ENCODE measurements at places on chromosomes 2 and 18.

DNA sequence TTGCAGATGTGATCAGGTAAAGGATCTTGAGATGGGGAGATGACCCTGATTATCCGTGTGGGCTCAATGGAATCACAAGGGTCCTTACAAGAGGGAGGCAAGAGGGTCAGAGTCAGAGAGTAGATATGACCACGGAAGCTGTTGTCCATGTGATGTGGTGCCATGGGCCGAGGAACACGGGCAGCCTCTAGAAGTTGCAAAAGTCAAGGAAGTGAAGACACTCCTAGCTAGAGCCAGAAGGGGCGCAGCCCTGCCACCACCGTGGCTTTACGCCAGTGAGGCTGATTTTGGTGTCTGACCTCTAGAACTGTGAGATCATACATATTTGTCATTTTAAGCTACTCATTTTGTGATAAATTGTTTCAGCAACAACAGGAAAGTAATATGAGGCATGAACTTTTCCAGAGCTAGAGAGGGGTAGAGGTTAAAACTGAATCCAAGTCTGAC lies 114.4 kb downstream of the CAPN13 start:
- no peak for DNase-seq

- DNase-seq = no peak
These were observed 25.1 kb upstream of the PRLH start for GRCh38 chr2:237541243-237541642.

DNA sequence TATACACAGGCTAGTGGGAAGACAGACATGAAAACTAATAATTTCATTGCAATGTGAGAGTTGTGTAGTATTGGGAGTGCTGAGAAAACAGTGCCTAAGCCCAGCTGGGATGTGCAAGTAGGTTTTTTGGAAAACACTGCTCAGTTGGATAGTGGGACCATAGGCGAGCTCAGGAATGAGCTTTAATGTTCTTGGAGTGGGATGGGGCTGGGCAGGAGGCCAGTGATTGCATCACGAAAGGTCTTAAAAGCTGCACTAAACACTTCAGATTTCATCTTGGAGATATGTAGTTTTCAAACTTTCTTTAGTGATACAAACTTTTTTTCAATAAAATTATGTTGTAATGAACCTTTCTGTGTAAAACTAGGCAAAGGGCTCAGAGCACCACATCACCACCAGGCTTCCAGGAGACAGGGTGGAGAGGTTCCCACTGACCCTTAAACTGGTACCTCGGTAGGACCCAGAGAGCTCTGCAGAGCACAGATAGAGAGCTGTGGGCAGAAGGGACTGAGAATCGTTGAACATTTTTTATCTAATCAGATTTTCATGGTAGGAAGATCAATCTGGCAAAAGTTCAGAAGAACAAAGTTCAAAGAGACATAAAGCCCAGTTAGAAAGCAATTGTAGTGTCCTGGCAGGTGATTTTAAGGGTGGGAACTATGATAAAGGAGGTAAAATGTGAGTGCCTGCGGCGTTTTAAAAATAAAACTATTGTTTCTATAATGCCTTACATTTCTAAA lies 176.2 kb downstream of the TRABD2A start:
- no peak for DNase-seq

DNA sequence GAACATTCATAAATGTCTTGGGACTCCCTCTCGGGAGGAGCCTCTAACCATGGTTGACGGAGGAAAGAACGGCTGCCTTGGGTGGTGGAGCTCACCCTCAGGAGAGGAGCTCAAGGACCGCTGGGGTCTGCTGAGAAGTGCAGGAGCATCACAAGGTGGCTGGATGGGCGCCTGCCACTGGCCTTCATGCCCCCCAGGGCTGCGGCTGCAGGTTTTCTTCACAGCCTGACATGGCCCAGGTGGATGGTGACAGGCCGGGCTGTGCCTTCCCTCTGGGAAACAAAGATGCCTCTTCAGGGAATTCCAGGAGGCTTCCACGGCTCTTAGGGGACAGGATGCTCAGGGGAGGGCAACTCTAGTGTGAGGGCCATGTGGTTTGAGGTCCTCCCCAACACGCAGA lies 119.5 kb upstream of the PXDN start:
- DNase-seq = no peak

DNA sequence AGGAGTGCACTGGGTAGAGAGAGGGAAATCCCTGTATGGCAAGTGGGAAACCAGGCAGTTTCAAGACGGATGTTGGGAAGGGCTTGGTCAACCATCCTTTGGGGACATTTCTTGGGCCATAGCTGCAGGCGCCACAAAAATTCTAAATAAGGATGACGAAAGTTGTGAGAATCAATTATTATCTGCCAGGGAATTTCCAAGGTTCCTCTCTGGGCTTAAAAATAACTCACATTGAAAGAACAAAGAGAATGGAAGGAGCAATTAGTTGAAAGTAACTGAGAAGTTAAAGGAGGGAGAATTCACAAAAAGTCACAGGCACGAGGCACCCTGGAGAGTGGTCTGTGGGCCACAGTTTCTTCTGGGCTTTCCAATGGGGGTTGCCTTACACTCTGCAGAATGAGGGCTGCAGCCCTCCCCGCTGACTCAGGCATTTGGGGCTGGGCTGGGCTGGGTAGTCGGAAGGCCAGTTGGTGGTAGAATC lies 195.7 kb downstream of the SMAD7 start:
- no peak for DNase-seq

GRCh38 chr2:221845021-221845365 lies 272.9 kb upstream of the EPHA4 start:
- DNase-seq = no peak

- DNase-seq = peak; percentile 61
These were observed 3.5 kb upstream of the LBX2 start for GRCh38 chr2:74502720-74503505.

DNA sequence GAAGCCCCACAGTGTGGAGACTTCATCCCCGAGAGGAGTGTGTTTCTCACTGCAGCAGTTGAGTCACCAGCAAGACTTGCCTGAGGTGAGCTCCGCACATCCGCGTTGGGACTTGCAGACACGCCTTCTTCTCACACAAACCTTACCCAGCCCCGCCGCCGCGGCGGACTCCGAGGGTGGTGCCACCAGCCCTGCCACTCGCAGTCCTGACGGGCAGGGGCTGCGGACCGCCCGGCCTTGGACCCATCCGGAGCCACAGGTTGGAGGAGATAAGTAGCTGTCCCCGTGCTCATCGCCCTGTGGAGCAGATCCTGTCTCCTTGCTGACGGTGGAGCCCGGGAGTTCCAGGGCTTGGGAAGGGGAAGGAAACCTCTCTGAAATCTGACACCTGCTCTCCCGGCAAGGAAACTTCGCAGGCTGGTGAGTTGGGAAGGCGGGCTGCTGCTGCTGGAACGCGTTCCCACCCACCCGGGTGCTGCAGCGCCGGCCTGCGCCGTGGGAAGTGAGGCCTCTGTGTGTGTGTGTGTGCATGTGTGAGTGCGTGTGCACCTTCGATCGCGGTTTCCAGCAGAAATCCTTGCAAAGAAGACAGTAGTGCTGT lies at the start of gene RAB27B:
Gene RAB27B (plus strand): TSS at position 197 of the 601 bp plus-strand sequence. CDS start 49,109 bp downstream, outside the sequence.
- DNase-seq = peak; percentile 83

DNA sequence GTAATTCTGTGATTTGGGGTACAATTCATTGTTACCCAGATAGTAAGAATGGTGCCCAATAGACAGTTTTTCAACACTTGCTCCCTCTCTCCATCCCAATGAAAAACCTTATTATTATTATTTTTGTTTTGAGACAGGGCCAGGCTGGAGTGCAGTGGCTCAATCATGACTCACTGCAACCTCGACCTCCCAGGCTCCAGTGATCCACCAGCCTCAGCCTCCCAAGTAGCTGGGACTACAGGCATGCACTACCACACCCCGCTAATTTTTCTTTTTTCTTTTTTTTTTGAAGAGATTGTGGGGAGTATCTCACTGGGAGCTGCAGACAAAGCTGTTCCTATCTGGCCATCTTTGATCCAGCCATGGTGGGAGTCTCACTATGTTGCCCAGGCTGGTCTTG lies 7.2 kb downstream of the TGFA start:
- DNase-seq = no peak

DNA sequence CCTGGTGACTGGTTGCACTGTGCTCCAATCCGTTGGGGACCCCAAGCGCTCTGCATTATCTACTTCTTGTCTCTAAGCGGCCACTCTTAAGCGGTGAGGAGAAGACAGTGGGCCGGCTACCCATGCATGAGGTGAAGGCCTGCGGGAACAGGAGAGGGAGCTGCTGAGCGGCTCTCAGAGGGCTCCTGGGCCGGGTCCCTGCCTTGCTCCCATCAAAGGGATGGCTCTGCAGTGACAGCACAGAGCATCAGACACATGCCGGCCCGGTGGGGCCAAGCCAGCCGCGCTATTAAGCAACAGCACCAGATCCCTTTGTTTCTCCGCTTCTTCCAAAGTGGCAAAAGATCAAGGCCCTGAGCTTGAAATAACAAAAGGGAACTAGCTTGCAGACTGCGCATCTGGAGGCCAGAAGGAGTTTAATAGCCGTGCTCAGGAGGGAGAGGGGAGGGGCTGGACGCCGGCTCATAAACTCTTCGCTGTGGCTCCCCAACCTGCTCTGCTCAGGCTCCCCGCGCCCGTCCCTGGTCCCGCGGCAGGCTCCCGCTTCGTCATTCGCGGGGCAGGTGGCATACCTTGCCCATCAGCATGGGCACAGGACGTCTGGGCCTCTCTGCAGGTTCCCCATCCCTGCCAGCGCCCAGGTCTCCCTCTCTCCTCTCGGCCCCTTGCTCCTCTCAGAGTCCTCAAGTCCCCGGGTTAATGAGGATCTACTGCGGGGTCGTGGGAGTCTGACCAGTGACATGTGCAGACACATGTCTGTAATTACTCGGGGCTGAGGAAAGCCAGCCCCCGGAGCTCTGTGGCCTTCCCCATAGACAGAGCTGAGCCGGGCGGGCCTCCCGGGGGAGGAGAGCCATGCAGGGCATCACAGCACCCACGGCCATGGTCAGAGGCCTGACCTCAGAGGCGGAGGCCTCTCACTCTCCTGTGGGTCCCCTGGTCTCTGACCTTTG lies 96.7 kb downstream of the ASB1 start:
- no peak for DNase-seq

- DNase-seq = no peak
These were observed 39.4 kb downstream of the AGFG1 start for GRCh38 chr2:227511239-227511930.

GRCh38 chr2:108215794-108216211 lies 24.0 kb upstream of the SULT1C3 start:
- DNase-seq = no peak

DNA sequence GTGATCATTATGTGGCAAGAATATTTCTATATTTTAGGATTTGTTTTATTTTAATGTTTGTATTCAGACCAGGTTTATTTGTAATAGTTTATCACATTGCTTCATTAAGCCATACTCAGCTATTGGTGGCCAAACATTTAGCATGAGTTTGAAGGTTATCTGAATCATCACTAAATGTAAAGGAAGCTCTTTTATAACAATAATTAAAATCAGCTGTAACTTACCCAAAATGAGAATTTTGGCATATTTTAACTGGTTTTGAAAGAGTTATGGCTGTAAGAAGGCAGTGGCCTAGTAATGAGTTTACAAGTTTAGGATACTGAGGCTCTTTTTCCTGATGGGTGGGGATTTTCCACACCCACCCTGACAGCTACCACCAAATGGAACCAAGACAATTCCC lies 177.8 kb downstream of the EN1 start:
- no peak for DNase-seq

GRCh38 chr2:60356346-60356745 lies 197.1 kb downstream of the BCL11A start:
- DNase-seq = no peak

GRCh38 chr2:88829607-88830463 lies 138.4 kb downstream of the RPIA start:
- DNase-seq = no peak

- DNase-seq = no peak
These were observed 208.3 kb downstream of the NDUFA10 start for GRCh38 chr2:239816576-239817467.

DNA sequence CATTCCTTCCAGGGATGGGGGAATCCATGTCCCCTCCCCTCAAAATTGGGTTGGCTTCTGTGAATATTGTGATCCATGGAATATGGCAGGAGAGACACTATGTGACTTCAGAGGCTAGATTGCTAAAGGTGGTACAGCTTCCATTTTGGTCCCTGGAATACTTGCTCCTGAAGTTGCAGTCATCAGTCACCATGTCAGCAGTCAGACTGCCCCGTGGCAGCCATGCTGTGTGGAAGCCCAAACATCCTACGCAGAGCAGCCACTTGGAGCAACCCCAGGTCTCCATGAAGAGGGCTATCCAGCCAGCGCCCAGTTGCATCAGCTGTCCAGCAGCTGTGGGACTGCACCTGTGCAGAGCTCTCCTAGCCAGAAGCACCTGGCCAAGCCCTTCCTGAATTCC lies 15.8 kb upstream of the KDSR start:
- no peak for DNase-seq

- no peak for DNase-seq
These were observed 206.7 kb downstream of the SH3RF3 start for GRCh38 chr2:109335631-109336176.
